ENCODE measurements at places on chromosomes 12 and 14.

DNA sequence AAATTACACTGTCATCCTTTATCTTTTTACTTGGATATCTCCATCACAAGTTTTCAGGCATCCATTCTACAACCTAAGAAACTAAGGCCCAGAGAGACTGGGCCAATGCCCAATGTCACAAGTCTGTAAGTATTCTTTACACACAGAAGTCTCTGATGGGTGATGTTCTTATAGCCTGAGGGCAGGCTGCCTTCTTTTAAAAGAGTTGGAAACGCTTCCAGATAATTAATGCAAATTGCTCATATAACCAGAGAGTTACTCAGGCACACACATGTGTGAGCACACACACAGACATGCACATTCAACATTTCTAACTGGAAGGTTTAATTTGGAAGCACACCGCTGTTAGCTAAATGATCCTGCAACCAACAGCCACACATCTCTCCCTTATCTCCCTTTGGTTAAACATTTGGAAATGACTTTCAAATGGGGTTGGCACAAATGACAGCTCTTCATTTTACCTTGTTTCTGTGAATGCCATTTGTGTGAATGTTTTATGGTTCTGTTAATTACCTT lies 160.8 kb upstream of the TMPO start:
- H3K27me3 ChIP-seq: peaks cover 37% of the 10 kb centered on the region
- no peak overlapping the region for H3K27ac ChIP-seq
- no peaks in the 10 kb centered on the region for H3K36me3 ChIP-seq
- peaks cover 2% of the 10 kb centered on the region for H3K4me1 ChIP-seq
- DNase-seq: no peak
- H3K4me3 ChIP-seq: no peak overlapping the region

- peaks cover 61% of the 10 kb centered on the region for H3K27me3 ChIP-seq
- H3K4me3 ChIP-seq: no peak overlapping the region
- DNase-seq: no peak
- no peaks in the 10 kb centered on the region for H3K4me1 ChIP-seq
- no peak overlapping the region for H3K27ac ChIP-seq
Observed at GRCh38 chr14:61256826-61257468, 24.2 kb downstream of the TMEM30B start.

GRCh38 chr12:51549637-51550036 lies 41.4 kb upstream of the SCN8A start:
- no peak overlapping the region for H3K27ac ChIP-seq
- H3K36me3 ChIP-seq: no peaks in the 10 kb centered on the region
- H3K4me3 ChIP-seq: no peak overlapping the region
- peaks cover 65% of the 10 kb centered on the region for H3K27me3 ChIP-seq
- H3K4me1 ChIP-seq: no peaks in the 10 kb centered on the region

DNA sequence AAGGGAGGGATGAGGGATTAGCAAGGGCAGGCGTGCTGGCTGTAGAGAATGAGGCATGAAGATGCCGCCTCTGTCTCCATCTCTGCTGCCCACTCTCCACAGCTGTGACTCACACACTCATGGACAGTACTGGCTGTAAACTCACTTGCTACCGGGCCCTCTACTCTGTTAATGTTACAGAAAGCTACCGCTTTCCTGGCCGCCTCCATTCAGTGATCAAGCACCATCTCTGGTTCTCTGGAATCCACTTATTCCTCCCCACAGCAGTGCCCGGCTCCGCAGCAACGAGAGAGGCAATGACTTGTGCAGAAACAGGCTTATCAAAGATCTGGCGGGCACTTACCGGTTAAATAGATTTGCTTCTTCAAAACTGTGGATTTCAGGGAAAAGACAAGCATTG lies 34.8 kb downstream of the AMN start:
- no peak for DNase-seq
- H3K4me3 ChIP-seq: no peak overlapping the region
- peaks cover 14% of the 10 kb centered on the region for H3K36me3 ChIP-seq
- no peak overlapping the region for H3K27ac ChIP-seq
- no peaks in the 10 kb centered on the region for H3K27me3 ChIP-seq
- no peaks in the 10 kb centered on the region for H3K4me1 ChIP-seq

DNA sequence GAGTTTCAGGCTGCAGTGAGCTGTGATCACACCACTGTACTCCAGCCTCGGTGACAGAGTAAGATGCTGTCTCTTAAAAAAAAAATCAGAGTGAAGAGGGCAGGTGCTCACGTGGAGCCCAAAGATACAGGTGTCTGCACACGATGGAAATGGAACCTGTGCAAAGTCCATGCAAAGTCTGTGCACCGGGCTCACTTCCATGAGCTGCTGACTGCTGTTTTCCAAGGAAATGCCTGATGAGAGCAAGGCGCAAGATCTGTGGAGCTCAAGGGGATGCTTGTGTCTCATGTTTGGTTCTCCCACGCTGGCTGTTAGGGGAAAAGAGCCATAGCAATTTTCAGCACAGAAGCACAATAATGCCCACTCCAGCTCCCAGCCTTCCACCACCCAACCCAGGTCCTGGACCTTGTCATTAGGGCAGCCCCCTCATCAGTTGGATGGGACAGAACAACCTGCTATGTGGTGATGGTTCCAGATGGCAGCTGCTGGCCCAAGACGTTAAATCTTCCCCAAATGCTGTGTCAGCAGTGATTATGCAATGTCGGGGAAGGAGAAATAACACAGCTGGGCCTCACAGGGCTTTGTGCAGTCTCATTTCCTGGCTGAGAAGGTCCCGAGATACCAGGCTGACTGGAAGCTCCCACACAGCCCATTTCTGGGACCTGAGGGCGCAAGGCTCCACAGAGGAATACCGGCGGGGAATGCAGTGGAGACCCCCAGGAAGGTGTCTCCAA lies 27.9 kb upstream of the DICER1 start:
- no peaks in the 10 kb centered on the region for H3K36me3 ChIP-seq
- H3K4me1 ChIP-seq: peaks cover 2% of the 10 kb centered on the region
- peak overlapping the region; percentile 48 for H3K4me3 ChIP-seq
- H3K27ac ChIP-seq: no peak overlapping the region
- DNase-seq: no peak

GRCh38 chr12:130224613-130225012 lies 62.3 kb downstream of the FZD10 start:
- no peaks in the 10 kb centered on the region for H3K36me3 ChIP-seq
- no peaks in the 10 kb centered on the region for H3K27me3 ChIP-seq

DNA sequence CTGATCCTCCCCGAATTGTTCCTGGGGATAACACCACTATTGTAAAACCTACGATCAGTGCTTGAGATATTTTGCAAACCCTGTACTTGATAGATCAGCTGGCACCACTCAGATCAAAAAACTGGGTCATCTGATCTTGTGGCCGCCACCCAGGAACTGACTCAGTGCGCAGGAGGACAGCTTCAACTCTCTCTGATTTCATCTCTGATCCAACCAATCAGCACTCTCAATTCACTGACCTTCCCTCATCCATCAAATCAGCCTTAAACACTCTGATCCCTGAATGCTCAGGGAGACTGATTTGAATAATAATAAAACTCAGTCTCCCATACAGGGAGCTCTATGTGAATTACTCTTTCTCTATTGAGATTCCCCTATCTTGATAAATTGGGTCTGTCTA lies 4.2 kb upstream of the XPOT start:
- H3K4me3 ChIP-seq: peak overlapping the region; percentile 37
- H3K27ac ChIP-seq: peak overlapping the region; percentile 50
- peaks cover 10% of the 10 kb centered on the region for H3K36me3 ChIP-seq
- H3K27me3 ChIP-seq: no peaks in the 10 kb centered on the region

DNA sequence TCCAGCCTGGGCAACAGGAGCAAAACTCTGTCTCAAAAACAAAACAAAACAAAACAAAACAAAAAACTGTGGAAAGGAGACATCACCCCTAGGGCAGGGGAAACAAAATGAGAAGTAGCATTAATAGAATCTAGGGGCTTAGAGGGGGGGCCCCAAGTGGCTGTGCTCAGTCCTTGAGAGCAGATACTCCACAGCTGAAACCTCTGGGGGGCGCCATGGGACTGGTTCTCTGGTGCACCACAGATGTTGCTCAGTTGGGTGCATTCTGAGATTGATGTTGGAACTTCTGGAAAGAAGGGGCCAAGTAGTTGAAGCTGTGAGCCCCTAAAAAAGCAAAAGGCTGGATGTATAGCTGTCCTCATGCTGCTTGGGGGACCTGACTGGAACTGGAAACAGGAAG lies 11.8 kb upstream of the SYNE2 start:
- H3K27ac ChIP-seq: no peak overlapping the region
- no peaks in the 10 kb centered on the region for H3K36me3 ChIP-seq
- DNase-seq: peak; percentile 79
- no peak overlapping the region for H3K4me3 ChIP-seq

GRCh38 chr14:103543140-103543539 lies 14.1 kb downstream of the TRMT61A start:
- no peak for DNase-seq
- H3K4me1 ChIP-seq: peaks cover 5% of the 10 kb centered on the region
- no peak overlapping the region for H3K4me3 ChIP-seq
- H3K27ac ChIP-seq: no peak overlapping the region
- no peaks in the 10 kb centered on the region for H3K27me3 ChIP-seq

GRCh38 chr14:23237772-23238594 lies at the start of gene RNF212B:
RNF212B (plus strand) TSS chr14:23237936; CDS start chr14:23240346, 2,410 bp downstream.
- H3K27me3 ChIP-seq: peaks cover 43% of the 10 kb centered on the region
- H3K4me3 ChIP-seq: no peak within 1 kb of the TSS
- H3K27ac ChIP-seq: no peak within 1 kb of the TSS

GRCh38 chr12:107277855-107278254 lies 184.5 kb upstream of the CRY1 start:
- peaks cover 19% of the 10 kb centered on the region for H3K27me3 ChIP-seq
- no peak for DNase-seq
- no peaks in the 10 kb centered on the region for H3K36me3 ChIP-seq
- no peak overlapping the region for H3K4me3 ChIP-seq

GRCh38 chr12:116144384-116144783 lies 133.1 kb downstream of the MED13L start:
- peak overlapping the region; percentile 85 for H3K27ac ChIP-seq
- H3K36me3 ChIP-seq: no peaks in the 10 kb centered on the region
- H3K4me3 ChIP-seq: no peak overlapping the region
- DNase-seq: no peak

DNA sequence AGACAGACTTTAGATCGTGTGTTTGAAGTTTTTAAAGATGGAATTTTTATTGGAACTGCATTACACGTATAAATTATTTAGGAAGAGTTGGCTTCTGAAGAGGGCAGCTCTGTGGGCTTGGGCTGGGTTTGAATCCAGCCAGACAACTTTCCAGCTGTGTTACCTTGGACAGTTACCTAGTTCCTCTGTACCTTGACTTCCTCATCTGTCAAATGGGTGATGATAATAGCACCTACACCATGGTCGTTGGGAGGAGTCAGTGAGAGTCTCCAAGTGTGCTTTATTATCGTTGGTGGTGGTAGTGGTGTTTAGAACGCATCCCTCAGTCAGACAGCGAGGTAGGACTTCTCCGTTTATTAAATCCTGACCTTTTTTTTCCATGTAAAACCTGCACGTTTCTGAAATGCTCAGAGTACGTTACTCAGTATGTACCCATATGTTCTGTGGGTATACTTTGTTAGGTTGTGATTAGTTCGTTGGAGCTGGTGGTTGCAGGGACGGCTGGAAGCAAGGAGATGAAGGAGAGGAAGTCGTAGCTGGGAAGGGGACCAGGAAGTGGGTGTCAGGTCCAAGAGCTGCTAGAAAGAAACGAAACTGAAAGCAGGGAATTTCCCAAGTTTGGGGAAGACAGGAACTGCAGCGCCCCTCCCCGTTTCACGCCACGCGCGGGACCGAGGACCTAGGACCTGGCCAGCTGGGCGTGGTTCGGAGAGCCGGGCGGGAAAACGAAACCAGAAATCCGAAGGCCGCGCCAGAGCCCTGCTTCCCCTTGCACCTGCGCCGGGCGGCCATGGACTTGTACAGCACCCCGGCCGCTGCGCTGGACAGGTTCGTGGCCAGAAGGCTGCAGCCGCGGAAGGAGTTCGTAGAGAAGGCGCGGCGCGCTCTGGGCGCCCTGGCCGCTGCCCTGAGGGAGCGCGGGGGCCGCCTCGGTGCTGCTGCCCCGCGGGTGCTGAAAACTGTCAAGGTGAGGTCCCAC lies at the start of gene OAS3:
TSS of gene OAS3 (plus strand) at position 734 of the 979 bp plus-strand sequence. CDS start at position 791, 57 bp downstream.
- H3K27me3 ChIP-seq: no peaks in the 10 kb centered on the region
- peaks cover 3% of the 10 kb centered on the region for H3K36me3 ChIP-seq
- H3K27ac ChIP-seq: peak within 1 kb of the TSS; percentile 79
- peak; percentile 58 for DNase-seq
- H3K4me1 ChIP-seq: peaks cover 20% of the 10 kb centered on the region

DNA sequence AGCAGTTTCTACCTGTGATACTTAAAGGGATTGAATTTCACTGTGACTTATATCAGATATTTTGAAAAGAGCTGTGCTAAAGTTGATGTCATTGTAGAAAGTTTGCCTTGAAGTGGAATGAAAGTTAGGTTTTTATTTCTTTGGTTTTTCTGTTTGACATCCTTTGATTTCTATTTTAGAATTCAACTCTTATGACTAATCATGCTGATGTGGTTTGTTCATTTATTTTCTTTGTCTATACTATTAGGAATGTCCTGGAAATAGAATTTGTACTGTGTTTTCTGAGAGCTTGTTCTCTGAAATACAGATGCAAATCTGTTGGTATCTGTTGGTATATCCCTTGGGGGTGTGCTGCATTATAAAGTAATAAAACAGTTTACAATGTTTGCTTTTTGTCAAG lies 3.3 kb downstream of the CNOT2 start:
- H3K4me3 ChIP-seq: no peak overlapping the region
- peaks cover 45% of the 10 kb centered on the region for H3K36me3 ChIP-seq
- DNase-seq: no peak

DNA sequence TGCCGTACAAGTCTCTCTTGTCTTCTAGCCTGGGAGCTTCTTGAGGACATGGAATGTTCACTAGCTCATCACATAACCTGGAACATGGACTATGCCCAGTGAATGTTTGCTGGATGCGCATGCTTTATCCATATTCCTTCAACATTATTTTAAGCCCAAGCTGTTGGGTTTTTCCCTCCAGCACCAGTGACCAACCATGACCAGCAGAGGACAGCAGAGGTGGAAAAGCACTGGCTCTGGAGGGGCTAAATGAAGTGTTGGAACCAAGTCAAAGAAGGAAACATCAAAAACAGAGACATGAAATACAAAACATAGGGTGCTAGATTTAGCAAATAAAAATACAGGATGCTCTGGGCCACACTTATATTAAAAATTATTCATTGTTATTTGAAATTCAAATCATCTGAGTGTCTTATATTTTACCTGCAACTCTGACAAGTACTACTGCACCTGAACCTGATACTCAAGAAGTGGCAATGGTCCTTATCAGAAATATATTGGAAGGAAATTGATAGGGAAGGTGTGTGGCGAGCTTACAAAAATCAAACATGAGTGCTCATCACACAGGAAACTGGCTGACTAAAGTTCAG lies 23.1 kb upstream of the HELB start:
- H3K4me3 ChIP-seq: no peak overlapping the region
- H3K27me3 ChIP-seq: no peaks in the 10 kb centered on the region
- peaks cover 12% of the 10 kb centered on the region for H3K4me1 ChIP-seq
- H3K27ac ChIP-seq: no peak overlapping the region

Measured in effector memory CD8-positive, alpha-beta T cell (primary cell).